Activated naive CD8-positive, alpha-beta T cell treated with anti-CD3 and anti-CD28 coated beads, Interleukin-2, amount 50 U/mL, for 16 hours (primary cell): ENCODE measurements at places on chromosomes 11 and 22.

DNA sequence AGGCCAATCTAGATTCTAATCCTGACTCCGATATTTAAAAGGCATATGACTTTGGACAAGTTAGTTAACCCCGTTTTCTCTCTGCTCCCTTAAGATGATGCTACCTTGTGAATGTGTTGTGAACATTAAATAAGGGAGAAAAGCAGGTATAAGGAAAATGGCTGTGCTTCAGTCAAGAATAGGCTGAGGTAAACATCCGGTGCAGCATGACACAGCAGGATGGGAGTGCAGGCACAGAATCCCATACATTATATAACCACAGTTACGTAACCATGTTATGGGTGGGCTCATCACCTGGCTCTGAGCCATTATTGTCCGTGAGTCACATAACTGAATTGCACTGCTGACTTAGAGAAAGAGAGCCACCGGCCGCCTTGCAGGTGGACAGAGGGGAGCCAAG is 382.2 kb upstream of the ANO5 start:
- no peak for DNase-seq

DNA sequence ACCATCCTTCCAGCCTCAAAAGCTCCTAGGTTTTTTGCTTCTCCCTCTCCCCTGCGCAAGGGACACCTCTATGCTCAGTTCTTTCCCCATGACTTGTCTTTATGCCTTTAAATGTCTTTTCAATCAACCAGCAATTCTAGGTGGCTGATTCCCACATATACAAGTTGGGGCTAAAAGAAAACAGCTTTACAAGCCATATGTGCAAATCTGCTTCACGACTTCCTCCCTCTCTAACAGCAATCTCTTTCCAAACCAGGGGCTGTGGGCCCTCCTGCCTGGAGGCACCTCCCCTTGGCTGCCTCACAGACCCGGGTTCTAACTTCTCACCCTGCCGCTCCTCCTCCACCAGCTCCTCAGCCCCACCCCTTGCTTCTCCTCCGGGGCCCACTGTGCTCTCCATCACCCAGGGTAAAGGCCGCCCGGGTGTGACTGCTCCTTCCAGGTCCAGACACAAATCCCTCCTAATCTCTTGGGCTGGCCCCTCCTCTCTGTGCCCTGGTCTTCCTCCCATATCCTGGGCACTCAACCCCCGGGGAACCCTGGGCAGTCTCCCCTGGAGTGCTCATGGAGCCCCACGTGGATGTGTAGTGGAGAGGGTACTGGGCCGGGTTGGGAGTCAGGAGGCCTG is 14.1 kb downstream of the TMPRSS13 start:
- no peak for DNase-seq

DNA sequence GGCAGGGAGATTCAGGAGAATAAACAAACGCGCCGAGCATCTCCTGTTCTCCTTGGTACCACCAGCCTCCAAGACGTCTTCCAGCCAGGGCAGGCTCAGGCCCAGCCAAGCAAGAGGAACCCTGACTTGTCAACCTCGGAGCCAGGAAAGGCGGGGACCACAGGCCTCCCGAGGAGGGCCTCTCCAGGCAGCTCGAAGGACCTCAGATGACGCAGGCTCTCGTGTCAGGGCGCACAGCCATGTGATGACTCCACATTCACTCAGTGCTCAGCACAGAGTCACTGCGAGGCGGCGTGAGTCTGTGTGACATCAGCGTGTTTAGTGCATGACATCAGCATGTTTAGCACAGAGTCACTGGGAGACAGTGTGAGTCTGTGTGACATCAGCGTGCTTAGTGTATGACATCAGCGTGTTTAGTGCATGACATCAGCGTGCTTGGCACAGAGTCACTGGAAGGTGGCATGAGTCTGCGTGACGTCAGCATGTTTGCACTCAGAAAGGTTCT is 241.4 kb downstream of the BRD1 start:
- DNase-seq, result no peak

DNA sequence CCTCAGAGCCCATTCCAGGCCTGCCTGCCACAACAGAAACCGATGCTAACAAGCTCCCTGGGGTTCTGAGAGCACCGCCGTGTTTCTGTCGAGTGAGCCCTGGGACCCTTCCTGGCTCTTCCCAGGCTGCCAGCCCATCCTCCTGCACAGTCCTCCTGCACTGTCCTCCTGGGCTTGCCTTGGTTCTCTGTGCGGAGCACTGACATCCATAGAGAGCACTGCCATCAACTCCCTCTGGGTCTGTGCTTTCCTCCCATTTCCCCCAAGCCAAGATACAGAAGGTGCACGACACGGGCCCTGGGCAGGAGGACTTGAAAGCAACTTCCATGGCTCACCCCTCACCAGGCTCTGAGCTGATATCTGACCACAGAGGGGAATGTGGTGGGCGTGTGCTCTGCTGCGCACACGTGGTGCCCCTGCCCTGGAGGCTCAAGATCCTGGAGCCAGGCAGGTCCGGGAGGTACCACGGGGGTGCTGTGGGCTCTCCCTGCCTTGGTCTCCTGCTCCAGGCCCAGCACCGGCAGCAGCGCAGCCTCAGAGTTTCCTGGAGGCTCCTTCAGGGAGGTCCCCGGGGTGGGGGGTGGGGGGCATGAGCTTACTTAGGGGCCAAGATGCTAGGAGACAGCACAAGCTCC is 304.2 kb downstream of the BRD1 start:
- DNase-seq, result no peak

- no peak for DNase-seq
Measured at GRCh38 chr11:115623021-115623451, 118.8 kb upstream of the CADM1 start.

DNA sequence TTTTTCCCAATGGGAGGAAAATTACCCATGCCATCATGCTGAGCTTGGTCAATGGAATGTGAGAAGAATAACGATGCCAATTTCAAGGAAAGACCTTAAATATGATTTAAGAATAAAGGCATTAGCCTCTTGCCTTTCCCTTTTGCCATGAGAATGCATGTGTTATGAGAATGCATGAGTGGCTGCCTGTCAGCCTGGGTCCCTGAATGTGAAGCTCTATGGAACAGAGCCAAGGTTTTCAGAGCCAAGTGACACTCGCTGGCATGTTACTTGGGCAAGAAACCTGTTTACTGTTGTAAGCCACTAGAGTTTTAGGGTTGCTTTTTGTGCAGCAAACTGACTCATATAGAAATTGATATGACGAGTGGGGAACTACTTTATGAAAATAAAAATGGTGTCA is 75.7 kb downstream of the JRKL start:
- no peak for DNase-seq

- no peak for DNase-seq
Measured at GRCh38 chr11:12139144-12139881, 28.9 kb downstream of the MICAL2 start.

DNA sequence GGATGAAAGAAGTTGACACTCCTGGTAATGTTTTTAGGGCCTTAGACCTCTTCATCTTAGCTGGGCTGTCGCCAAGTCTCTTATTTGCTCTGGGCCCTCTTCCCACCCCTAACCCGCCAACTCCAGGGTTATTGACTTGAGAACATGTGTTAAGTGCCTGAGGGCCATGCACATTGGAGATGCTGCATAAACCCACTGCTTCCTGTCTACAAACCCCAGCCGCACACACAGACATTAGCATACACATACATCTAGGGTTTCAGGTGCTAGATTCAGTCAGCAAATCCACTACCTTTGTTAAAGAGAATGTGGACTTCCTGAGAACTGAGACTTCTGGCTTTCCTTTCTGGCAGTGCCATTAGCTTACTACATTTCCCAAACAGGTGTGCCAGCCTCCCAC is 817 bp downstream of the PANX3 start:
- no peak for DNase-seq

GRCh38 chr11:134367781-134368180 is 36.0 kb downstream of the GLB1L2 start:
- DNase-seq, result no peak

DNA sequence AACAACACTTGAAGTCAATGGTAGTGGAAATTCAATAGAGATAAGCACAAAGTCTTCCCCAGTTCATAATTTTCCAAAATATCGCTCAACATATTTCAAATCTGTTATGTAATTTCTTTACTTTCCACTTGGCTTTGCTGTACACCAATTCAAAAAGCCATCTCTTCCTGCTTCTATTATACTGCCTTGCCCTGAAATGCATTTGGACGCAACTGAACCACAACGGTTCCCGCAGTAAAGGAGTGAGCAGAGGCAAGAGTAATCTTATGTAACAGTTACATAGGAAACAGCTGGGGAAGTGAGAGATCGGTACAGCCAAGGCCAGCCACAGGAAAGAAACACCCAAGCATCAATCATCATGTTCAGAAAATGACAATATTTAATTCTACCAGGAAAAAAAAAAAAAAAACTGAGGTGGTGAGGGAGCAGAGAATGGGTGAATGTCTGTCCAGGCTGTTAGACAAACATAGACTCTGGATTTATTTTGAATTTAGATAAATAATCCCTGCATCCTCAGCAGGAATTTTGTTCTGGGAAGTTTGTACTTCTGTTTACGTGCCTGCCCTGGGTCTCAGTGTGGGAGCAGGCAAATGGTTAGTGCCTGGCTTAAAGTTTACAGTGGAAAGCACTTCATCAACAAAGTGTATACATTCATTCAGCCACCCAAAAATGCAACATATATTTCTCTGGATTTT is 392.2 kb downstream of the ETS1 start:
- DNase-seq, result no peak

DNA sequence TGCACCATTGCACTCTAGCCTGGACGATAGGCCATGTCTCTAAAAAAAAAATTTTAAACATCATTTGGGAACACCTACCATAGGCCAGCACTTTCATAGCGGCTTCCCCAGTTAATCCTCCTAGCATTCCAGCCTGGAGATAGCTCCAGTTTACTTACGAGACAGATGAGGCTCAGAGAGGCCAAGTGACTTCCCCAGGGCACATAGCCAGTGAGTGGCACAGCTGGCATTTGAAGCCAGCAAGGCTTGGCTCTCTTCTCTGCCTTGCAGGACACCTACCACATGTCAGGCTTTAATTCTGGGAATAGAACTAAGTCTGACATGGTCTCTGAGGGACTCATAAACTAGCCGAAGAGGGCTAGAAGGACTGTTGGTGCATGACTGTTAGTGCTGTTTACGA is 4.9 kb upstream of the TAGLN start:
- no peak for DNase-seq

DNA sequence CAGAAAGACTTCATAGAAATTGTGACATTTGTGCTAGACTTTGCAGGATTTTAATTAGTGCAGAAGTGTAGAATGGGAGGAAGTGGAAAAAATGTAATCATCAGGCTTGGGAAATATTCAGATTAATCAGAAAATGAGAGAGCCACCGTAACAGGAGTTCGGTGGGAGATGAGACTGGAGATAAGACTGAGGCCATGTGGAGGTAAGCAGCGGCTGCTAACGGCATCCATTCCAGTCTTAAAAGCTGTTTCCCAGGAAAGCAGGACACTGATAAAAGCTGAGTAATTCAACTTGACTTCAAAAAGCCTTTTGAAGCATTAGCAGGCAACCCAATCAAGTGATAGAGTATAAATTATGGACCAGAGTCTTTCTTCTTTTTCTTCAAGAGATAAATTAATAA is 369.9 kb downstream of the LUZP2 start:
- no peak for DNase-seq

DNA sequence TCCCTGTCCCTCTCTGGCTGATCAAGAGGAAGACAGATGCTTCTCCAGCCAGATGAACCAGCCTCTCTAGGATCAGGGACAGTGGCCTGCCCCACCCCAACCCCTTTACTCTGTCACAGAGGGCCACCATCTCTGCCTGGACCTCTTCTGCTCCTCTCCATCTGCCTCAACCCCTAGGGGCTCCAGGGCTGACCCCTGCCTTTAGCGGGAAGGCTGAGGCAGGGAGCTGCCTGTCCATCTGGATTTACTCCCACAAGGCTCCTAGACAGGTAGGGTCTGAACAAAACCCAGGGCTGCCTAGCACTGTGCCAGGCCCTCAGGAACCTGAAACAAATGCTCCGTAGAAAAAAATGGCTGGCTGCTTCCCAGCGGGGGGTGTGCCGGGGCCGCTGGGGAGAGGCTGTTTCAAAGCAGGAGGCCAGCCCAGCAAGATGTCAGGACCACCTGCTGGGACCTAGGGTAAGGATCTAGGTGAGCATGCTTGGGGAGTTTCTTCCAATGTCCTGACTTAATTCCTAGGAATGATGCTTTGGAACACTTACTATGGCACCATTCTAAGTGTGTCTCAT is 3.2 kb downstream of the CHST1 start:
- no peak for DNase-seq

- no peak for DNase-seq
Measured at GRCh38 chr11:122653916-122654585, 1.5 kb upstream of the UBASH3B start.

DNA sequence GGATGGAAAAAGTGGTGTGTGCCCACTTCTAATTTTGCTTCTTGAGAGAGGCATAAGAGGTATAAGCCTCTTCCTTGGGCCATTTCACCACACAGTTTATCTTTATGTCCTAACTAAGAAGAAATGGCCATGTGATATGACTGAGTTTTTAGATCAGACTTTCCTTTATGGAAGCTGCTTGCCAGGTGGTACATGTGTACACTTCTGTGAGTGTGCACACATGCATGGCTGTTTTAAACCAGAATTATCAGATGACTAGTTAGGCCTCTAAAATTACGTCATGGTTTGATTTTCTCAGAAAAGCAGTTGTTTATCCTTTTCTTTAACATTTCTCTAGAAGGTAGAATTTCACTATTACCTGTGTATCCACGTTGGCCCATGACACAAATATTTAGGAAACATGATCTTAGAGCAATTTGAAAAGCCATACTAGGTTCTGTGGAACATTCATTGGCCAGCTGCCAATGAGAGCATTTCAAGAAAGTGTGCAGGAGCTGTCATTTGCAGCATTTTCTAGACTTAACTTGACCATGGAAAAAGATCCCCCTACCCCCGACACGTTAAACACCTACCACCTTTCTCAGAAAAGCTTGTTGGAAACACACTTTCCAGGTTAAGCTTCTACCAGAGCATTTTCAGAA is 109.2 kb upstream of the GAL start:
- no peak for DNase-seq

DNA sequence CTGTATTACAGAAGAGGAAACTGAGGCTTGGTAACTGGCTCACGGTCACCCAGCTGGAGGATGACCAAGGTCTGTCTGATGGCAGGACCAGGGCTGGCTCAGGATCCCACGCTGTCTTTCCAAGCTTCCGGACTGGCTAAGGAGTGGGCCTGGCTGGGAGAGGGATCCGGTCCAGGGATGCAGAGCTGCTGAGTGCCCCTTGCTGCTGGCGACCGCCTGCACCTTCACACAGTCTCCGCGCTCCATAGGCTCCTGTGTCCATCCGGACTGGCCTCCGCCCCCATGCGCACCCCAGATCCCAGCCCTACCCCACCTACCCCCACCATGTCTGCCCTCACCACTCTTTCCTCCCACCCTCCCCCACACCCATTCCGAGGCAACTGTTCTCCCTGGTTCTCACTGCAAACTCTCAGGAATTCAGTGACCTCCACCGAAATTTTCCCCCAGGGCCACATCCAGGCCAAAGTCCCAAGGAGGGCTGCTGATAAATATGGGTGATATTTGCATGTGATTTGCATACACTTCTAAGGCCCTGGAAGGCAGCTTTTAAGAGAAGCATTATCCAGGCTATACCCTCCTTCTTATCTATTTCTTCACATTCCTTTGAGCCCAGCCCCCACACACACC is 48.5 kb upstream of the SLC35C1 start:
- no peak for DNase-seq

GRCh38 chr11:119100246-119100970 is 1.2 kb downstream of the DPAGT1 start:
- no peak for DNase-seq
